ENCODE measurements at places on chromosomes 1 and 21.

GRCh38 chr21:32329776-32330175 is 31.1 kb downstream of the MRAP start:
- peaks cover 87% of the 10 kb centered on the region for H3K36me3 ChIP-seq
- DNase-seq: no peak
- no peak overlapping the region for H3K4me3 ChIP-seq
- no peaks in the 10 kb centered on the region for H3K27me3 ChIP-seq
- H3K27ac ChIP-seq: no peak overlapping the region

- H3K27me3 ChIP-seq: peaks cover 2% of the 10 kb centered on the region
- peaks cover 33% of the 10 kb centered on the region for H3K4me1 ChIP-seq
- H3K4me3 ChIP-seq: no peak overlapping the region
- no peak for DNase-seq
- no peaks in the 10 kb centered on the region for H3K36me3 ChIP-seq
Measured at GRCh38 chr1:212567638-212568037, 40.9 kb upstream of the ATF3 start.

GRCh38 chr21:46022551-46023525 is 41.3 kb downstream of the COL6A1 start:
- DNase-seq: no peak
- no peaks in the 10 kb centered on the region for H3K36me3 ChIP-seq
- H3K4me1 ChIP-seq: peaks cover 3% of the 10 kb centered on the region
- peaks cover 21% of the 10 kb centered on the region for H3K27me3 ChIP-seq
- H3K4me3 ChIP-seq: no peak overlapping the region

- H3K36me3 ChIP-seq: no peaks in the 10 kb centered on the region
- peaks cover 23% of the 10 kb centered on the region for H3K27me3 ChIP-seq
- DNase-seq: no peak
- no peak within 1 kb of the TSS for H3K27ac ChIP-seq
- no peak within 1 kb of the TSS for H3K4me3 ChIP-seq
Measured at GRCh38 chr1:153057375-153057774, at the start of gene SPRR2A. TSS of gene SPRR2A (minus strand) at chr1:153057512. CDS start at chr1:153056735, 777 bp downstream.

All from activated CD4-positive, alpha-beta T cell treated with anti-CD3 and anti-CD28 coated beads for 36 hours (primary cell).